Uterus (tissue), 4 donors: ENCODE measurements at places on chromosomes 13 and 19.

DNA sequence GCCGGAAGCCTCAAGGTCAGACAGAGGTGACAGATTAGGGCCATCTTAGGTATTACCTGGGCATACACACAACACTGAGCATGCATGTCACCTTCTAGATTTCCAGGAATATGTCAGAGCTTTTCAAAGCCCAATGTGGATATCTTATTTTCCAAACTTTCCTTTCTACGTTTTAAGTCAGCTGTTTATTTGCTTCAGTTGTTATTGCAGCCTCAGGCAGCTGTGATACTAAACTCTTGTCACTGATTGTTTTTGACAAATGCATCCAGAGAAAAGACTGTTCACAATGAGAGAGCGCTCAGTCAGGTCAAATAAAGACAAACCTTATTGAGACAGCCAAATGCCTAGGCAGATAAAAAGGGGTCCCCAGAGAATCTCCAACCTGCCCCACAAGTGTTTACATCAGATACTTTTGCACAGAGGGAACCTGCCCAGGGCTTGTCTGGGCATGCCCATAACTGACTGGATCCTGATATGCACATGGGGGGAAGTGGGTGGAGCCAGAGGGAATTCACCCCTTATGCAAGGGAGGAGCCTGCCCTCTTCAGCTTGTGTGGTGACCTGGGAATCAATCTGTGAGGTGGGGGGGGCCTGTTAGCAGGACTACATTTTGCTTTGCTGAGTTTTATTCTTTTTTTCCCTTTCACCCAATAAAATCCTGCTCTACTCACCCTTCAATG, 28.5 kb downstream of the MED4 start:
- H3K27ac ChIP-seq, result no peak overlapping the region
- no peaks in the 10 kb centered on the region for H3K27me3 ChIP-seq
- no peak overlapping the region for H3K4me3 ChIP-seq
- no peak for DNase-seq

DNA sequence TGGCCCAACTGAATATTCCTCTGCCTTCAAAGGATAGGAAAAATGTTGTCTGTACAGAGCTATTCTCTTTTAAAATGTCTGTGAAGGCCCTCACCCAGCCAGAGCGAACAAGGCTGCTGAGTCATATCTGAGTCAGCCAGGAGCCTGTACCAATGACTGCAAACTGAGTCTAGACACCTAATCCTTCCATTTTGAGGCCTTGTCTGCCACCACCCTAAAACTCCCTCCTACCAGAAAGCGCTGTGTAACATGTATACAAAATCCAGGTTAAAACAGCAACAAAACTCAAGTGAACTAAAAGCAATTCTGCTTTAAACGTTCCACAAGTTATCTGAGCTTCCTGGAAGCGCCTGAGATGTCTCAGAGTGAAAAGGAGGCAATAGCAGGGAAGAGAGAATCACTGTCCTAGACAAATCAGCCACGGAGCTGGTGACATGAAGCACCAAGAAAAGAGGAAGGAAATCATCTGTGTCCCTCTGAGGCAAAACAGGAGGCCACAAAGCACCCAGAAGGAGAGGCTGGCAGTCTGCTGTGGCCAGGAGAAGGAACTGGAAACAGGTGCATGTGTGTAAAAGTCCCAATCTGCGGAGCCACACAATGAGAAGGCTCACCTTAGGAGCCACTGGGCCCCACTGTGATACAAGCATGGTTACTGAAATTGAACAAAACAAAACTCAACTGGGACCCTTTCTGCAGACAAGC, 10.2 kb downstream of the DHRS12 start:
- peak overlapping the region; percentile 48 for H3K27ac ChIP-seq
- H3K36me3 ChIP-seq, result no peaks in the 10 kb centered on the region
- H3K4me3 ChIP-seq, result no peak overlapping the region
- H3K27me3 ChIP-seq, result no peaks in the 10 kb centered on the region

GRCh38 chr19:13033244-13033643, 38.0 kb downstream of the NFIX start:
- H3K27me3 ChIP-seq, result no peaks in the 10 kb centered on the region
- peak overlapping the region; percentile 95 for H3K27ac ChIP-seq
- no peak for DNase-seq
- H3K4me1 ChIP-seq, result peaks cover 26% of the 10 kb centered on the region

GRCh38 chr19:55678121-55678671, 3.2 kb downstream of the EPN1 start:
- H3K27ac ChIP-seq, result no peak overlapping the region
- DNase-seq, result no peak

DNA sequence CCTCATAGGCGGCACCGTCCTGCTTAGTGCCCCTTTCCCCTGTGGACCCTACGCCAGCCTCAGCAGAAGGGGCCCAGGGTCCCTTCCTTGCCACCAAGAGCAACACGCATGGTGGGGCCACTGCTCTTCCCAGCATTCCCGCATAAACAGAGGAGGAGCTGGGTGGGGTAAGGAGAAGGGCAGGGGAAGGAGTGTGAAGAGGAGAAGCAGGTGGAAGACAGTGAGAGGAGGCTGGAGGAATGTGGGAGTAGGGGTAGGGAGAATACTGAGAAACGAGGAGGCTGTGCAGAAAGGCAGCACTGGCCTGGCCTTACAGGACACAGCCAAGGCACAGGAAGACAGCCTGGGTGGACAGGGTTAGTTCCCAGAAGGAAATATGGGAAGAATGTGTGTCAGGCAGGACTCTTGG, 43.9 kb downstream of the ZNF331 start:
- no peak overlapping the region for H3K27ac ChIP-seq
- DNase-seq, result no peak
- no peak overlapping the region for H3K4me3 ChIP-seq
- H3K27me3 ChIP-seq, result no peaks in the 10 kb centered on the region

DNA sequence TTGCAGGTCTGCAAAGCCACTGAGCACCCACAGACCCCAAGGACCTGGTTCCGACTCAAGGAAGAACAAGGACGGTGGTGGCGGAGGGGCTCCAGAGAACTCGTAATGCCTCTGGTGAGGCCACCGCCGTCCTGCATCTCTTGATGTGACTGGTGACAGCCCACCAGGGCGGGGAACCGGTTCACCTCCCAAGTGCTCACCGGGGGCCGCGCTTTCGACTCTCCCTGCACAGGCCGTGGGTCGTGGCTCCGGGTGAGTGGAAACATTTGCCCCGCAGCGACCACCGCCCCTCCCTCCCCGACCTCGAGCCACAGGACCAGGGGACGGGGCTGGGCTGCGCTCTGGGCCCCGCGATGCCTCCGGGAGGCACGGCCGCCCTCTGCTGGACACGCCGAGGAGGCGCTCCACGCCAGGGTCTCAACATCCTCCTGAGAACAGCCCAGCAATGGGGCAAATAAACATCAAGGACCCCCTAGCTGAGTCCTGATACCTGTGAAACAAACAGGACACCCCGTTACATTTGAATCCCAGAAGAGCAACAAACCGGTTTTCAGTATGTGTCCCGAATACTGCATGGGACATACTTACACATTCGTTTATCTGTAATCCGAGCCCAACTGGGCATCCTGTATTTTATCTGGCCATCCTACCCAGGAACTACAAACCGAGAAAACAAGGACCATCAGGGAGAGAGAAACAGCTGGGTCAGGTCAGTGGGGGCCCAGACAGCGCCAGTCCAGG, 3.9 kb upstream of the PLPP2 start:
- peak overlapping the region; percentile 68 for H3K27ac ChIP-seq
- H3K27me3 ChIP-seq, result no peaks in the 10 kb centered on the region
- no peak for DNase-seq
- no peaks in the 10 kb centered on the region for H3K36me3 ChIP-seq
- H3K4me1 ChIP-seq, result peaks cover 17% of the 10 kb centered on the region

DNA sequence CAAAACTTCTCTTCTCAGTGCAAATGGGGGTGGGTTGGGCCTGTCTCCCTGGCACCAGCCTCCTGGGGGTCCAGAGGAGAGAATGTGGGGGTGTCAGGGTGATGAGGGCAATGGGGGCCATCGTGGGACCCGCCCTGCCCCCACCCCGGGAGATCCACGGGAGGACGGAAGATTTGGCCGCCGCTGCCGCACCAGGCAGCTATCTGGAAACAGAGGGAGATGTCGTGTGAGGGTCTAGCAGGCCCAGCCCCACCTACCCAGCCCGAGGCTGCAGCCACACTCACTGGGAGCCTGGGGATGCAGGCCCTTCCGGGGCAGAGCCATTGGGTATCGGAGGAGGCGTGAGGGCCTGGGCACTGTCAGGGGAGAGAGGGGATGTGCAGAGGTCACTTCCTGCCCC, 1.8 kb upstream of the TMEM86B start:
- no peak overlapping the region for H3K27ac ChIP-seq
- H3K27me3 ChIP-seq, result no peaks in the 10 kb centered on the region
- no peaks in the 10 kb centered on the region for H3K36me3 ChIP-seq
- DNase-seq, result no peak
- H3K4me3 ChIP-seq, result no peak overlapping the region

DNA sequence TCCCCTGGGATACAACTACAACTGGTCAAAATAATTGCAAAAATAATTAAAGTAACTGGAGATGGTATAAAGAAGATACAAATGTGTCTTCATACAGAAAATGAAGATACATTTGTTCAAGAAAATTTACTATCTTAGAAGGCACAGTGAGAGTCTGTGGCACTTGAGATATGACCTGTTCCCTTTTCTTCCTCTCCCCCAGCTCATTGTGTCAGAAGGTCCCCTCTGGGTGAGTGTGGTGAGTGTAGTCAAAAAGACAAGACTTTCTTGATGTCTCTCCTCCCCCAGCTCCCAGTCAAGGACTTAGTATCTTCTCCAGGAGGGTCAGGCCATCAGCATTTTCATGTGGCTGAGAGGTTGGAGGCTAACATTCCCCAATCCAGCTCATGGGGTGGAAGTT, 51.7 kb downstream of the EDNRB start:
- DNase-seq, result no peak
- no peak overlapping the region for H3K4me3 ChIP-seq
- H3K4me1 ChIP-seq, result no peaks in the 10 kb centered on the region
- no peaks in the 10 kb centered on the region for H3K27me3 ChIP-seq

GRCh38 chr19:17159466-17160393, 55.4 kb upstream of the USE1 start:
- no peak overlapping the region for H3K4me3 ChIP-seq
- no peaks in the 10 kb centered on the region for H3K27me3 ChIP-seq
- DNase-seq, result no peak

DNA sequence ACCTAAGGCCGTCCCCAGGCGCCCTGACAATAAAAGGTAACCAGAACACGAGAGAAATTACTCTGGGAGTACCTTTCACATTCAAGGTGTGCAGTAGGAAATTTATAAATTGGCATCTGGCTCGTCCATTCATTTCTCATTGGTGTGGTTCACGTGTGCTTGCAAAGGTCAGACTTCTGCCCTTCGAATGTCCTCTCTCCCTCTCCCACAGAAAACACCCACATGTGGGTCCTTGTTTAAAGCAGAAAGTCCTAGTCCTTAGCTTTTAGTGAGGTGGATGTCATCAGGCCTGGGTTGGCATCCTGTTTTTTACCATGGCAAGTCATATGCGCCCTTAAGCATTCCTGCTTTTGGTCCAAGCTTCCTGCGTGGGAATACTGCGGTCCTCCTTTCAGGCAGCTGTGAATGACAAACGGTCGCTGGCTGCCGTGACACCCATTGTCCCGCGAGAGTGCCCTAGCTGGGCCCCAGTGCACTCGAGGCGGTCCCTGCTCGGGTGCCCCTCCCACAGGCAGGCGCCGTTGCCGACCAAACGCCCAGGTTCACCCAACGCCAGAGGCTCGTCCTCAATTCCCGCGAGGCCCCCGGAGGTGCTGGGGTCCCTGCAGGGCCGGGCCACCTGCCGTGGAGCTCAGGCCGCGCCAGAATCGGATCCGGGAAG, at the start of gene NUDT19:
NUDT19 (plus strand) TSS at position 531 of the 661 bp plus-strand sequence. CDS start 140 bp downstream, outside the sequence.
- DNase-seq, result peak; percentile 45
- H3K27me3 ChIP-seq, result no peaks in the 10 kb centered on the region
- H3K27ac ChIP-seq, result peak within 1 kb of the TSS; percentile 62
- H3K4me3 ChIP-seq, result peak within 1 kb of the TSS; percentile 76
- no peaks in the 10 kb centered on the region for H3K36me3 ChIP-seq

DNA sequence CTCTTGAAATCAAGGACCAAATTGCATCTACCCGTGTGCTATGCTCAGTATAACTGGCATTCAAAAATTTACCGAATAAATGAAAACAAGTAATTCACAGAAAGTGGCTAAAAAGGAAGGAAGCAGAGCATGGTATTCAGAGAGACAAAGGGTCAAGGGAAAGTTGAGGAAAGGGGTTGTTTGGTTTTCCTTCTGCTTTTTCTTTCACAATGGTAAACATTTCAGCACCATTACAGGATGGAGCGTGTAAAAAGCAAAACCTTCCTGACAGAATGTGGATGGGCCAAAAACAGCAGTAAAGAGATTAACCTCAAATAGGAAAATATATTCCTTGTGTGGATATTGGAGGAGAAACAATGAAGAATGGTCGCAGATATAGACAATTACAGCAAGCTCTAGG, 14.8 kb downstream of the DIAPH3 start:
- H3K36me3 ChIP-seq, result no peaks in the 10 kb centered on the region
- H3K27me3 ChIP-seq, result no peaks in the 10 kb centered on the region
- H3K4me1 ChIP-seq, result no peaks in the 10 kb centered on the region
- no peak overlapping the region for H3K27ac ChIP-seq

GRCh38 chr13:76872675-76873074, 13.5 kb downstream of the KCTD12 start:
- H3K4me1 ChIP-seq, result no peaks in the 10 kb centered on the region
- H3K4me3 ChIP-seq, result no peak overlapping the region
- no peak overlapping the region for H3K27ac ChIP-seq
- no peak for DNase-seq
- H3K27me3 ChIP-seq, result no peaks in the 10 kb centered on the region

DNA sequence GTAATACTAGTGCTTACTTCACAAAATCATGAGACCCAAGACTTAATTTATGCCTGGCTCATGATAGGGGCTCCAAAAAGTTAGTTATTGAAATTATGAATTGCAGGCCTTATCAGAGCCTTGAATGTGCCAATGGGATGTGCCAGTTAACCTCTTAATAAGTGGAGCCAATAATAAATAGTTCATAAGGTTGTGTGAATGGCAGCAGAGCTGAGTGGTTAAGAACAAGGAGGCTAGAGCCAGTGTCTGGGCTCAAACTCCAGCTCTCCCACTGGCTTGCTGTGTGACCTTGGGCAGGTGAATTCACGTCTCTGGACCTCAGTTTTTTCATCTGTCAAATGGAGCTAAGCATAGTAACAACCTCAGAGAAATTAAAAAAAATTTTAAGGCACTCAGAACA, 133.7 kb downstream of the IER2 start:
- no peak for DNase-seq
- H3K27ac ChIP-seq, result no peak overlapping the region

DNA sequence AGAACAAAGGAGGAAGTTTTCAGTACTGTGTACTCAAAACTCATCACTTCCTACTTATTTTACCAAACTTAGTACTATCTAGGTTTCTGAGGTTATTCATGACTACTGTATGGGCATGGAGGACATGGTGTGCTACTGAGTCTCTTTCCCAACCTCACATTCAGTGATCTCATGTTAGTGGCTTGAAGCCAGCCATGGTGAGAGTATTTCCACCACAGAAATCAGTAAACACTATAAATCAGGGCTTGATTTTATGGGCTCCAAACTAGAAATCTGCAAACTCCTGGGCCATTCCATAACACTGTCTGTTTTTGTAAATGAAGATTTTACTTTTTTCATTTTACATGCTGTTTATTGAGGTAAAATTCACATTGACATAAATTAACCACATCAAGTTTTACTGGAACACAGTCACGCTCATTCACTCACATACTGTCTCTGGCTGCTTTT, 19.7 kb downstream of the MED26 start:
- H3K27me3 ChIP-seq, result no peaks in the 10 kb centered on the region
- H3K4me3 ChIP-seq, result no peak overlapping the region
- peak overlapping the region; percentile 96 for H3K27ac ChIP-seq
- peaks cover 16% of the 10 kb centered on the region for H3K4me1 ChIP-seq

- H3K27me3 ChIP-seq, result no peaks in the 10 kb centered on the region
- no peak for DNase-seq
- H3K4me1 ChIP-seq, result no peaks in the 10 kb centered on the region
- H3K27ac ChIP-seq, result no peak overlapping the region
These were observed 10.6 kb upstream of the ZNF460 start for GRCh38 chr19:57269515-57270250.
